ENCODE measurements at places on chromosomes 1 and 21. TPM values are rescaled to one million over a fixed set of nuclear protein-coding genes. Genes with fewer than 3 reads are reported as not detected.

The DNASE2B gene
- not detected for total RNA-seq

The SLFNL1 gene
- 1.3 TPM for total RNA-seq

The F11R gene
- total RNA-seq = 19.1 TPM

The TBX15 gene
- 1.5 TPM for total RNA-seq

The SIM2 gene
- total RNA-seq = not detected

- DNase-seq = no peak
These were observed 9.4 kb downstream of the RUNX1 start for GRCh38 chr21:35039595-35040289.

GRCh38 chr1:234125283-234125682 lies 220.8 kb downstream of the SLC35F3 start:
- no peak for DNase-seq

- no peak for DNase-seq
These were observed 20.4 kb upstream of the YTHDF2 start for GRCh38 chr1:28716336-28716735.

DNA sequence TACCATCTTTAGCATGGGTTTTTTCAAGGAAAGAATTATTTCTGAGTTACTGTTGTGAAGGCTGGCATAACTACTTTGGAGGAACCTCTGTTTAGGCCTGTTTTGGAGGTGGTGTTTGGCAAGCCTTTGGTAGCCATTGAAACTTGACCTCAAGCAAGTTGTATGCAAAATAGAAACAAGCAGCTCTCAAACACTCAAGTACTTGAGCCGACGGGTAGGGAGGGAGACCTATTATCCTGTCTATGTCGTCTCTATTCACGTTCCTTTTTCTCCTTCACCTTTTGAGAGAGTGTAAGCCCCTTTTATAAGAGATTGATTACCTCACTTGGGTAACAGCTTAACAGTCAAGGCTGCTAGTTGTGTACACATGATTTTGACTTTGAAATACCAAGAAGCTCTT lies 878.3 kb upstream of the CXADR start:
- DNase-seq = no peak

Measured in thoracic aorta (tissue), 2 donors.